ENCODE measurements at places on chromosomes 3 and 15.

DNA sequence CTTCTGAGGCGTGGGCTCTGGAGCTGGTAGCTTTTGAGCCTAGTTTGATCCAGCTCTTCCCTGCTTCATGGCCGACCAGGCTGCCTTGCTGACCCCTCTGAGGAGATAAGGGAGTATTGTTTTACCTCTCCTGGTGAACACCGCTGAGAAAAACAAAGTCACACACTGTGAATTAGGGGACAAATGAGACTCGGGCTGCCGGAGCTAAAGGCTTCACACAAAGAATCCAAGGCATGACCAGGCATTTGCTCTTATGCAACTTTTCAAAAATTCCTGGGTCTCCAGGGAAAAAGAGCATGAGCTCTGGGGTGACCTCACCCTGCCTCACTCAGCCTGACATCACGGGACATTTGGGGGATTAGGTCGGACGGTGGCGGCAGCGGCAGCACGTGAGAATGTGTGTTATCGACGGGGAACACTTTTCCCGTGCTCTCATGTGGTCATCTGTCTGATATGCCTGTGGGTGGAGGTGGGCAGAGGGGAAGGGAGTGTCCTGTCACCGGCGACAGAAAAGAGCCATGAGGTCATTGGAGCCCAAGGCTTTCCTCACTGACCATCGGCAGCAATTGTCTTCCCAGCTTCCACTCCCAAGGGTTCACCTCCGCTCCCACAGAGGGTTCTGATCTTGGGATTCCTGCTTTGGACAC, 61.0 kb downstream of the TMEM44 start:
- DNase-seq = no peak

DNA sequence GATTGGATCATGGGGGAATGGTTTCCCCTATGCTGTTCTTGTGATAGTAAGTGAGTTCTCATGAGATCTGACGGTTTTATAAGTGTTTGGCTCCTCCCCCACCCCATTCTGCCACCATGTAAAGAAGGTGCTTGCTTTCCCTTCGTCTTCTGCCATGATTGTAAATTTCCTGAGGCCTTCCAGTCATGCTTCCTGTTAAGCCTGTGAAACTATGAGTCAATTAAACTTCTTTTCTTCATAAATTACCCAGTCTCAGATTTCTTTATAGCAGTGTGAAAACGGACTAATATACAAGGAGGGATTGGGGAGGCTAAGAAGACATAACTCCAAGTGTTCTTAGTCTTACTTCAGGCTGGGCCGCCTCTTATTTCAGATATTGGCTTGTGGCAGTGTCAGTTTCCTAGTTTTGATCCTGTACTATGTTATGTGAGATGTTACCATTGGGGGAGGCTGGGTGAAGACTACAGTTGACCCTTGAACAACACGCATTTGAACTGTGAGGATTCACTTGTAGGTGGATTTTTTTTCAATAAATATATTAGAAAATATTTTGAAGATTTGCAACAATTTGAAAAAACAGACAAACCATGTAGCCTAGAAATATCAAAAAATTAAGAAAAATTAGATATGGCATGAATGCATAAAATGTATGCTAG, 44.9 kb downstream of the NMD3 start:
- DNase-seq = no peak

DNA sequence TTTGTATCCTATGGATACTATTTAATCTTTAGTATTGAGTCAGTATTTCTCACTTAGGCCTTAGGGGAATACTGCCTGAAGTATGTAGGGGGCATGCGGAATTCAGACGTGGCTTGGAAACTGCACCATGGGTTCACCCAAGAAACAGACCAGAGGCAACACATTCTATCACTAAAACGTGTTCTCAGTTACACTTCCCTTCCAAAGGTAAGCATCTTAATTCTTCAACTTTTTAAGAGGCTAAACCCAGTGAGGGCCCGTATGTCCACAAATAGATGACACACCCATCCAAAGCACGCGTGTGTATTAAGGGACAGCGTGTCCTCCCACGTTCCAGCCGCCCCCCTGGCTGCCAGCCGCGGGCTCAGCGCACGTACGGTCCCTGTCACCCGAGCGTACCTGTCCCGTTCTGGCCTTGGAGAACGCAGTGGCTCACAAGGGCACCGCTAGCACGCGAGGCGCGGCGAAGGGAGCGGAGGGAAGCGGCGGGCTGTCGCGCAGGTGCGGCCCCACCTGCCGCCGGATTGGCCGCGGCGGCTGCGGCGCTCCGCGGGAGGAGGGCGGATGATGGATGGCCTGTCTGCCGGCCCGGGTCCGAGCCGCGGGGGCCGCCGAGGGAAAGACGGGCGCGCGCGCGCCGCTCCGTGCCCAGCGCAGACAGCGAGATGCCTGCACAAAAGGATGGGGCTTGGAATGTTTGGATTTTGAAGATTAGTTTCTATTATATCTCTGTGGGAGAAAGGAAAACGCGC, 1003.9 kb upstream of the NR2F2 start:
- no peak for DNase-seq

- no peak for DNase-seq
These were observed 5.1 kb upstream of the KLHL6 start for GRCh38 chr3:183560607-183561006.

DNA sequence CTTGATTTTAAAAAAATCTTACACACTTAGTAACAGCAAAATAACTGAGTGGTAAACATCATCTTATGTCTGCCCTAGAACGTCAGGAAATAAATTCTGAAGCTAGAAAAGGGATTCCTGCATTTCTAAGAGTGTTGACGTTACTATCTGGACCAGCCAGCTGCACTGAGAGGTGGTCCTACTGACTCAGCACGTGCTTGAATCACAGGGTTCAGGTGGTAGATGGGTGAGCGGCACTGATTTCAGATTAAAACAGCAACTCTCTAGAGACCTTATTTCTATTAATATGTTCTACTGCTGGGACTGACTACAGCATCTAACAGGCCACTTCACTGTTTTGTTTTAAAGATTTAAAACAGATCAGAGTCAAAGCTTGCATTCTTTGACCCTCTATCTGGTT, 377.2 kb downstream of the GABRB3 start:
- DNase-seq = no peak

DNA sequence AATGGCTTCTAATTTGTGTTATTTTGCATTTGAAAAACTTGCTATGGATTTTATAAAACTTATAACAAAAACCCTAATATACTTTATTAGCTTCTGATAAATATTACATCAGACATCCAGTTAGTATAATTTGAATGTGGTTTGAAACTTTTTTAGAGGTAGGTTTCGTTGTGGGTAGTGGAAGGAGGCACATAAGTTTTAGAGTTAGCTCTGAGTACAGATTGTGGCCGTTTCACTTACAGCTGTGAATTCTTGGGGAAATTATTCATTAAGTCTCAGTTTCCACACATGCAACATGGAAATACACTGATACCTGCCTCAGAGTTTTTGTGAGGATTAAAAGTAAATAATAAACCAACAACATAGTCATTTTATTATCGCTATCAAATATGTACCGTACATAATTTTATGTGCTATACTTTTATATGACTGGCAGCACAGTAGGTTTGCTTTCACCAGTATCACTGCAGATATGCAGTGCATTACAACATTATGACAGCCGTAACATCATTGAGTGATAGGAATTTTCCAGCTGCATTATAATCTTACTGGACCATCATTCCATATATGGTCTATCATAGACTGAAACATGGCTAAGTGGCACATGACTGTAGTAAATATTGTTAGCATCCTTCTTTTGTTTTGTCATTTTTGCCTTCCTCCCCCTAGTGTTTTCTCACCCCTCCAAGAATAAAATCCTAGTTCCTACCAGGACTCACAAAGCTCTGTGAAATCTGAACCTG, 175.6 kb downstream of the AKAP13 start:
- DNase-seq = no peak

GRCh38 chr3:142642956-142643355, 46.8 kb downstream of the PLS1 start:
- DNase-seq = no peak

- DNase-seq = no peak
These were observed 9.4 kb downstream of the ITPKA start for GRCh38 chr15:41502795-41503668.

DNA sequence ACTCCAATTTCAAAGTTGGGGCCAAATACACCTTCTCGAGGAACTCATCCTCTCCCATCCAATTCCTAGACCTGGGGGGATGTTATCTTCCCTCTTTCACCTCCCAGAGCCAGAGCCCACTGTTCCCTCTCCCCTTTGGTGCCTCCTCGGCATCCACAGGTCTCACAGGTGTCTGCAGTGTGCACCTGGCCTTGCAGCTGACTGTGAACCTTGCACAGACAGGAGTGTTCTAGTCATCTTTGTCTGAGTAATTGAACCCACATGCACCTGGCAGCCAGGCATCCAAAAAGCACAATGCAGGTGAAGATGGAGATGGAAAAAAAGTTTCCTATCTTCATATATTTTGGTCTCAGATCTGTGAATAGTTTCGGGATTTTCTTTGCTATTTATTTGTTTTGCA, 30.8 kb downstream of the PCOLCE2 start:
- no peak for DNase-seq

- no peak for DNase-seq
These were observed 4.6 kb downstream of the MYH15 start for GRCh38 chr3:108505811-108506210.

DNA sequence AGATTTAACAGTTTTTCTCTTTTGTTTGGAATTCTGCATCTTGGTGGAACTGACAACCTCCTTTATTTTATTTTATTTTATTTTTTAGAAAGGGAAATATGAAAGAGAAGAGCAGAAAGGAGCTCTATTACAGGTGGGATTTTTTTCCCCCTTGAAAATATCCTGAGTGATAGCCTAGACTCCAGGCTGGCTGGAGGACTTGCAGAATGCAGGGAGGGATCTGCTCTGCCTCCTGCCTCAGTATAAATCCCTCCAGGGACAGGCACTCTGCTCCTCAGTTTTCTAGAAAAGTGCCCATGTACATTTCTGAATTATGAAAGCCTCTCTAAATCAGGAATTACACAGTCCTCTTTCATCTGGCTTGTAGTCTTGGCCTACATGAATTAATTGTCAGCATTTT, 173.7 kb downstream of the TMEM108 start:
- DNase-seq = no peak

GRCh38 chr3:98827221-98827920, 64.2 kb downstream of the ST3GAL6 start:
- no peak for DNase-seq

GRCh38 chr3:81816473-81817250, 55.2 kb upstream of the GBE1 start:
- no peak for DNase-seq

DNA sequence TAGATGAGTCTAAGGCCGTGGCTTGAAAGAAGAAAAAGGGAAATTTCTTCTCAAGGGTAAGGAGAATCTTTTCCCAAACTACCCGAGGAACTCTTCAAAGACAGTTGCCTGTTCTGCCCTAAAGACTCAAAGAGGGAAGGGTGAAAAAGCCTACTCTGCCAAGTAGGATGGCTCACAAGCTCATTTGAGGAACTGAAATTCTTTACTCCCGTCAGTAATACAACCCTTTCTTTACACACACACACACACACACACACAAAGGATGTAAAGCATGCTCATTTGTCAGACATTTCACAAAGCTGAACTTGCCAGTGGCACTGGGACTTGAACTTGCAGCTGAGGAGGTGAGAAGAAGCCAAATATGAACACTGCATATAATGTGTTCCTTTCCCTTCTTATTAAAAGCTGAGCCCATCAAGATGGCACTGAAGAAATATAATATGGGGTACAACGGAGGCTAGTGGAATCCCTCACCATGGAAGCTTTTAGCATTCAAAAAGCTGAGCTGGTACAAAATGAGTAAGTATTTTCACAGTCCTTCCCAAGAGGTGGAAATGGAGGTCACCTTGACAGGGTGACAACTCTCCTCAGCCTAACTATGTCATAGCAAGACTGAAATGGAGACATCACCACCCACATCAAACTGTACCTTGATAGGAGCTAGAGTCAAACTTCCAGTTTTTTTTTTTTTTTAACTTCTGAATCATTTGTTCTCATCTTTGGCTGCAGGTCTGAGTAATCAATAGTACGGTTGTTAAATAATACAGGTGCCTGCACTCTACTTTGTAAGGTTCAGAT, 57.6 kb downstream of the TAFA4 start:
- no peak for DNase-seq

DNA sequence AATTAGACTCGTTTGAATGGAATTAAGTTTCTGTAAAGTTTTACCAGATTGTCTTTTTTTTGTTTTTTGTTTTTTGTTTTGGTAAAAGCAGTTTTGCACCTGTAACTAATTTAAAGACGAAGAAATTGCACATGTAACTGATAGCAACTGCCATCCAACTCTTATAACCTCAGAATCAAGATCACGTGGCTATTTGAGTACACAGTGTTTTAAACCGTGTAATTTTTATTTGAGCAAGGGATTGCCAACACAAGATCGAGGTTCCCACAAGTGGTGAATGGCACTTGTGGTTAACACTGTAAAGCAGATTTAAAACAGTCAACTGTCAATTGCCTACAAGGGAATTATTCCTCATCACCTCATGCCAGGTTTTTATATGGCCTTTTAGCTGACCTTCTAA, 67.3 kb downstream of the PPARG start:
- no peak for DNase-seq

DNA sequence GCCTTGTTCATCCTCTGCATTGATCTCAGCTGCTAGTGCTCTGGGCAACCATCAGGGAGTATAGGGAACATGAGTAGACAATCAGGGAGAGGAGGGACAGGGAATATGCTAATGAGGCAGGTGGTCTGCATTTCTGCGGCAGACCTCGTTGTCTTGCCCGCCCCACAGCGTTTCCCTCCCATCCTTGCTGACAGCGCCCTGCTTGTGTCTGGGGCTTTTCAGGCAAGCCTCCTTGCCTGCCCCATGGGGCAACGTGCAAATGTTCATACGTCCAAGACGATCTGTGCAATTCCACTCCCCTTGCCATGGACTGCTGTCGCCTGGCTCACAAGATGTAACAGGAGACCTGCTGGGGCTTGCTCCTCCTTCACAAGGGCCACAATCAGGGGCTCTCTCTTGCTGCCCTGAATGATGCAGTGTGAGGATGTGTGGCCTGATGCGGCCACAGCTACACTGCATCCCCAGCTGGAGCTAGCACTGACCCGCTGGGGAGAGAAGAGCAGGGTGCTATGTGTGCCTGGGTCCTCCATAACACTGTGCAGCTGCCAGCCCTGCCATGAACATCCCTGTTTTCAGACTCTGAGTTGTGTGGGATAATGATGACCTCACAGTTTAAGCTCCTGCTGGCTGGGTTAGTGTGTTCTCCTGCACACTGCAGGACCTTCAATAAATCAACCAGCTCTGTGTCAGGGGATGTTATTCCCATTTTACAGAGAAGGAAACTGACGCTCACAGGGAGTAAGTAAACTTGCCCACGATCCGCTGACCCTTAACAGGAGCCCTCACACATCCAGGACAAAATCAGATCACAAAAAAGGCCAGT, 211.3 kb downstream of the KLF13 start:
- DNase-seq = no peak

- no peak for DNase-seq
These were observed 313.6 kb upstream of the TLE3 start for GRCh38 chr15:70411143-70411863.

DNA sequence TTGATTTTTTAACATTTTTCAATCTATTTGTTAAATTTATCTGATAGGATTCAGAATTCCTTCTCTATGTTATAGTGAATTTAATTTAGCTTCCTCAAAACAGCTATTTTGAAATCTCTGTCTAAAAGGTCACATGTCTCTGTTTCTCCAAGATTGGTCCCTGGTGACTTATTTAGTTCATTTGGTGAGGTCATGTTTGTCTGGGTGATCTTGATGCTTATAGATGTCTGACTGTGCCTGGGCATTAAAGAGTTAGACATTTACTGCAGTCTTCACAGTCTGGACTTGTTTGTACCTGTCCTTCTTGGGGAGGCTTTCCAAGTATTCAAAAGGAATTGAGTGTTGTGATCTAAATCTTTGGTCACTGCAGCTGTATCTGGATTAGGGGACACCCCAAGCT, 169.5 kb upstream of the C2CD4B start:
- DNase-seq = no peak
